ENCODE measurements at places on chromosomes 1 and 21.
A peak's percentile ranks its signal among the peaks of the same experiment; 100 is the strongest.

DNA sequence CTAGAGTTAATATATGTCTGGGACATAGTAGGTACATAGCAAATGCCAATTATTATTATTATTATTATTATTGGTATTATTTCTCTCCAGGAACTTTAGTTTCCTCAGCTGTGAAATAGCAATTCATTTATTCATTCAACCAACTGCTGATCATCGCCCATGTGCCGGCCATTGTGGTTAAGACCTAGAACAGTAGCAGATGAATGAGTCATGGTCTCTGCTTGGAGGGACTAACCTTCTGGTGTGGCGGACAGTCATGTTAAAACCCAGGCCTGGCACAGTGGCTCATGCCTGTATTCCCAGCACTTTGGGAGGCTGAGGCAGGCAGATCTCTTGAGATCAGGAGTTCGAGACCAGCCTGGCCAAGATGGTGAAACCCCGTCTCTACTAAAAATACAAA lies 23.8 kb upstream of the LDLRAP1 start:
- no peak for DNase-seq

GRCh38 chr1:93775224-93775623 lies 93.6 kb upstream of the BCAR3 start:
- DNase-seq: no peak

- DNase-seq: no peak
Measured at GRCh38 chr1:75996196-75996595, 64.0 kb upstream of the ASB17 start.

- DNase-seq: no peak
Measured at GRCh38 chr1:33347650-33347992, 26.7 kb upstream of the A3GALT2 start.

- no peak for DNase-seq
Measured at GRCh38 chr1:147496571-147497210, 44.6 kb upstream of the BCL9 start.

DNA sequence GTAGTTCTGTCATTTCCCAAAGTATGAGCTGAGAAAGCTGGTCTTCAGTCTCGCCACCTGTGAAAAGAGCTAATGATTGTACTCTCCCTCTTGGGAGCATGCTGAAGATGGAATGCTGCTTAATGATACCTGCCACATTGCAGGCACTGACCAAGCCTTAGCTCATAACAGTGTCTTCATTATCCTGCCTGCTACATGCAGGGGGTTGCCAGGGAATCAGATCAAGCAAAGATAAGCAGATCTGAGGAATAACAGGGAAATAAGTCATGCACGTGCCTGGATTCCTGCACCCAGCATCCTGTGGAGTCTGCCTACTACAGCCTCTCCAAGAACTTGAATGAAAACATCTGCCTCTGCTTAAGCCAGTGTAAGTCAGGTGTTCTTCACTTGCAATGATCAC lies 667.3 kb downstream of the NPHP4 start:
- no peak for DNase-seq

GRCh38 chr1:52842643-52843310 lies at the start of gene ZYG11A:
ZYG11A (plus strand) TSS chr1:52842760; CDS start chr1:52842884, 124 bp downstream.
- DNase-seq: peak; percentile 58

GRCh38 chr1:48844187-48844586 lies 67.5 kb upstream of the BEND5 start:
- no peak for DNase-seq

DNA sequence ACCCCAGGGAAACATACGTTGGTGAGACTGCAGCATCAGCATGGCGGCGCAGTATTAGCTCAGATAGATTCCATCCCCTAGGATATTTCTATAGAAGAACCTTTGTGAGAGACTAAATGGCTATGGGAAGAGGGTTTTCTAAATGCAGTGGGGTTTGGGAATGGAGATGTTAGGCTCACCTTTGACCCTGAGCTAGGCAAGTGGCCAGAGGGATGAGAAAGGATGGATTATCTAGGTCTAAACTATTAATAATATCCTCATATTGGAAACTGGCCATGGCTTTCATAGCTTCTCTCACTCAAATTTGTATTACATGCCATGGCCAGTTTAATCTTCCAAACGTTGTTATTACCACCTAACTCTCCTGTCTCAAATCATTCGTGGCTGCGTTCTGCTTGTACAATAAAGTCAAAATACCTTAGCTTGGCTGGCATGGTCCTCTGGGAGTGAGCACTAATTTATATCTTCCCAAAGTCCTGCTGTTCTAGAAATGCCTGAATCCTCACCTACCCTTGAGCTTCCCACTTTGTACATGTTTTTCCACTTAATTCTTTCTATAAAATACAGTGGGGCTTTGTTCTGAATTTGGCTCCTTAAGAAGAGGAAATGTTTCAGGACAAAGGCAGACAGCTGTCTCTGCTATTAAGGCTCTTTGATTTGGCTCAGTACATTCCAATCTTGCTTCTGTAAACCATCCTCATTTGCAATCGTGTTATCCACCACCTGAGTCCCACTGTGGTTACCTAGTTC lies 31.0 kb upstream of the COG2 start:
- DNase-seq: no peak

- DNase-seq: no peak
Measured at GRCh38 chr1:88463401-88463985, 220.6 kb upstream of the PKN2 start.

DNA sequence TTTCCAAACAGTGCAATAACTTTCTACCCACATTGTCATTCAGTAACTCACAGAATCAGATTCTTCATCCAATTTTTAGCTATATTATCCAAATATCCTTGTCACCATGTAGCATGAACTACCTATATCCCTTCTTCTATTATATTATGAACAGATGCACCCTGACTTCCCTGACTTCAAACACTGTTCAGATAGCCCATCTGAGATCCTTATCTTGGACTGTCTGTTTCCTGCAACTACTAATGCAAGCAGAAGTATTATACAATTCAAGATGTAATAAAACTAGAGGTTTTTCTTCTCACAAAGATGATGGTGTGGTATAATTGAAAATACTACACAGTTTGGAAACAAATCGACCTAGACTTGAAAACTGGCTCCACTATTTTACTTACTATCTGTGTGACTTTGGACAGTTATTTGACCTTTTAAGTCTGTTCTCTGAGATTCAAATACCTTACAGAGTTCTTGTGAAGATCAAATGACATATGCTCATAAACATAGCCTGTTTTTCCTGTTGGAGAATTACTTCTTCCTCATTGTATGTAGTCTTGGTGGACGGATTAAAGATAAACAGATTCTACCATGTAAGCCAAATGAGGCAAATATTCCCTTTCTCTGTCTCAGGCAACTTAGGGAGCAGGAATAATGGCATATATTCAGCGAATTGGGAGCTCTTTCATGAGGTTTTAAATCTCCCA lies 407.9 kb upstream of the ZRANB2 start:
- DNase-seq: no peak

GRCh38 chr1:209705033-209705598 lies 470 bp downstream of the HSD11B1 start:
- DNase-seq: no peak

DNA sequence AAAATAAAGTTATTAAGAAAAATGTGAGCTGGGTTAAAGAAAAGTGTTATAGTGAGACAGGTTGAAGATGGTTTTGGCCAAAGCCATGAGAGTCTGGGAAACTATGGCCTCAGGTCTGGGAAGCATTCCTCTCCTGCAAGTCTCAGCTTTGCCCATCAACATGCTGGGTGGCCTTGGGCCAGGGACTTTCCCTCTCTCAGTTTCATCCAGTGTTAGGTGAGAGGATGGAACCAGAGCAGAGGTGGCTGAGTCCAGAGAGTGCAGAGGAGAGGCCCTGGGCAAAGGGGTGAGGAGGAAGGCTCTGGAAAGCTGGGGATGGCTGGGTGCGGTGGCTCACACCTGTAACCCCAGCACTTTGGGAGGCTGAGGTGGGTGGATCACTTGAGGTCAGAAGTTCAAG lies 10.5 kb downstream of the PADI2 start:
- no peak for DNase-seq

GRCh38 chr1:115669002-115669673 lies 27.4 kb downstream of the VANGL1 start:
- DNase-seq: no peak

DNA sequence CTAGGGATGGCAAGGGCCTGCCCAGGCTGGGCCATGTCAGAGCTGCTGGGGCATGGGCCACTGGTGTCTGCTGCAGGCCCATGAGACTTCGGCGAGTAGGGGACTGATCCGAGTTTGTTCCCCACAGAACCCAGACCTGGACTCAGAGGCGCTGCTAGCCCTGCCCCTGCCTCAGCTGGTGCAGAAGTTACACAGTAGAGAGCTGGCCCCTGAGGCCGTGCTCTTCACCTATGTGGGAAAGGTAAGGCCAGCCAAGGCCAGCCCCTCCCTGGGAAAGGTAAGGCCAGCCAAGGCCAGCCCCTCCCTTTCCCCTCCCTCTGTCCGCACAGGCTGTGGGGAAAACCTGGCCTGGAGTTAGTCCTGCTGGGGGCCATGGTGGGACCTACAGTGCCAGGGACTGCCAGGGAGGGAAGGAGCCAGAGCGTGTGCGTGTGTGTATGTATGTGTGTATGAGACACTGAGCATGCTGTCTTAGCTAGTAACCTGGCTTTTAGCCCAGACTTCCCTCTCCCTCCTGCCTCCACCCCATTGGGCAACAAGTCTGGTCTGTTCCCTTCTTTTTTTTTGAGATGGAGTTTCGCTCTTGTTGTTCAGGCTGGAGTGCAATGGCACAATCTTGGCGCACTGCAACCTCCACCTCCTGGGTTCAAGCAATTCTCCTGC lies 8.0 kb downstream of the FAAH start:
- DNase-seq: no peak

DNA sequence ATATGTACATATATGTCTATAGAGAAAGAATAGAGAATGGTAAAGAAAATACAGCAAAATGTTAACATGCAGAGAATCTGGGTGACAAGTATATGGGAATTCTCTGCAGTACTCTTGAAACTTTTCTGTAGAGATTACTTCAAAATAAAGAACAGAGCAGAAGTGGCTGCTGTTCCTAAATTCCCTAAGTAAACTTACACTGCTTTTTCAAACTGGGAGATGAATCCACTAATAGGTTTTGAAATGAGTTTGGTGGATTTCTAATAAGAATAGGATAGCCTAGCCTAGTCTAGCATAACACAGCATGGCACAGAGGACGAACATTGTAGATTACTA lies 450 bp upstream of the CR2 start:
- no peak for DNase-seq

DNA sequence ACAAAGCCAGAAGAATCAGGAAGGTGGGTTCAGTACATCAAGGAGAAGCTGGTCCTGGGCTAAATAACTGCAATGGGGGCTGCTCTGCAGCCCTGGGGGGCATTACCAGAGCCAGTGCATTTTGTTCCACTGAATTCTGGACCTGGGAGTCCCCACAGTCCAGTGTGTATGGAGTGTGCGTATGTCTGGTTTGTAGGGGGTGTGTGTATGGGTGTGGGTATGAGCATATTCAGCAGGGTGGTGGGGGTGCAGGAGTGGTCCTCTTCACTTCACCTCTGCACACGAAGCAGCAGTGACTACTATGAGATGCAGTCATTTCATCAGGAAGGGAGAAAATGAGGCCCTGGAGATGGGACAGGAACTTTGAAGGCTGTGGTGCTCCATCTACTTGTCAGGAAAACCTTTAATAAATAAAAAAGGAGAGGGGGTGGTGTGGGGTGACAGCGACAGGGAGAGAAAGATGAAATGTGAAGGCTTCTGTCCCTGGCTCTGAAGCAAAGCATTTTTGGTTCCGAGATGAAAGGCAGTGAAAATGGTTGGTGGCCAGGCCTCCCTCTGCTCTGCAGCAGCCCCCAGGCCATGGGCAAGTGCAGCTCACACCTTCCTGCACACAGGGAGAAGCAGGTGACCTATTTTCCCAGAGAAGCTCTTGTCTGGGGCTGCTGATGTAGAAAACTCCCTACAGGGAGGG lies 121.5 kb upstream of the CACHD1 start:
- DNase-seq: no peak

DNA sequence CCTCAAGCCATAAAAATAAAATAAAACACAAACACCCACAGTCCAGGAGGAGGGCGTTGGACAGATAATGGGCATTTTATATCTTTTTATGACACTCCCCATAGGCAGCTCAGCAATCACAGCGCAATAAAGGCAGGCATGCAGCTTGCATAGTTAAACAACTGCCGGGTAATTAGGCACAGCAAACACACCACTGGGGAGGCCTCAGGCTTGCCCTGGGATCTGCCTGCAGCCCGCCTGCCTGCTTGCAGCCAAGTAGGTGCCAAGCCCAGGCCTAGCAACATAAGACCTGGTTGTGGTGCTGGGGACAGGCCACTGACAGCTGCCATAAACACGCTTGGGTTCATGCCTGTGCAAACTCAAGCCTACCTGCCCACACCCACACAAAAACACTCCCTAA lies 54.2 kb downstream of the DMAP1 start:
- DNase-seq: no peak

DNA sequence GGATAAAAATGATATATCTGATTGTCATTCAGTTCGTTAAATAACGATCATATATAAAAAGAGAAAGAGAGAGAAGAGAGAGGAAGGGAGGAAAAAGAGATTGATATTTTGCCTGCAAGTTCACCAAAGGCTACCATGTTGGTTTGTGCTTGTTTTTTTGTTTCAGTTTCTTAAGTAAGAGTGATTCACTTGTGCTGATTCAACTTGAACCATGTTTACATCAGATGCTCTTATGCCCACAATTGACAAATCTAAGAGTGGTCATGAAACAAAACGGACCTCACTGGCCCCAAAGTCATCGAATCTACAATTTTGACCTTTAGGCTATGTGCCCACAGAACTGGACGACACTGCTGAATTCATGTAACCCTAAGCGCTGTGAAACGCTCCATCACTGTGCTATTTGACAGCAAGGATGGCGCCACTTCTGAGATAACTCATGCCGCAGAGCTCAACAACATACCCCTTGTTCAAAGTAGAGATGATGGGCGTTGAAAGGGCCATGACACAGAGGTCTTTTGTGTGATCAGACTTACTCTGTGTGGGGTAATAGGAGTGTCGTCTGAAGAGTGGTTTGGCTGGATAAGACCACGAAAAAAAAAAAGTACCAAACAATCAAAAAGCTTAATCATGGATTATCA lies 481.4 kb downstream of the SETD4 start:
- no peak for DNase-seq

- no peak for DNase-seq
Measured at GRCh38 chr1:119635811-119636390, 12.2 kb downstream of the ZNF697 start.

DNA sequence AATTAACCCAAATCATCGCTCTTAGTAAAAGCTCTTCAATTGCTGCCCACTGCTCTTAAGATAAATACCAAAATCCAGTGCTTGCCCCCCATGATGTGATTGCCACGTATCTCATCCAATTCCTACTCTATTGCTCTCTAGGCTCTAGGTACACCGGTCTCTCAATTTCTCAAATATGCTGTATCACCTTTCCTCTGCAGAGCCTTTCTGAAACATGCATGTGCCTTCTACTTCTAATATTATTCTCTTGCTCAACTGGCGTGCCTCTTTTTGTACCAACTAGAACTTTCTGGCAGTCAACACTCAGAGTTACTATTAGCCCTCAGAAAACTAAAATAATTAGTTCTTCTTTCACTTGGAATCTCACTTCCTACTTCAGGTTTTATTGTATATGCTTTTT lies 111.7 kb upstream of the LBR start:
- DNase-seq: no peak

- no peak for DNase-seq
Measured at GRCh38 chr1:204001166-204001901, 71.6 kb upstream of the SOX13 start.

- no peak for DNase-seq
Measured at GRCh38 chr1:244304656-244305055, 147.1 kb downstream of the ADSS2 start.

GRCh38 chr1:167207940-167208623 lies 12.6 kb upstream of the POU2F1 start:
- no peak for DNase-seq

Measured in activated gamma-delta T cell treated with Interleukin-2 at 50 U/mL for 16 hours (primary cell).